ENCODE measurements at places on chromosomes 3 and 15. TPM values are rescaled to one million over a fixed set of nuclear protein-coding genes. Genes with fewer than 3 reads are reported as not detected.

The GOLGA6L4 gene
- 4.4 TPM for total RNA-seq

The TLR9 gene
- total RNA-seq: 0.19 TPM

The CD96 gene
- 6.9 TPM for total RNA-seq

The SPATA12 gene
- not detected for total RNA-seq

DNA sequence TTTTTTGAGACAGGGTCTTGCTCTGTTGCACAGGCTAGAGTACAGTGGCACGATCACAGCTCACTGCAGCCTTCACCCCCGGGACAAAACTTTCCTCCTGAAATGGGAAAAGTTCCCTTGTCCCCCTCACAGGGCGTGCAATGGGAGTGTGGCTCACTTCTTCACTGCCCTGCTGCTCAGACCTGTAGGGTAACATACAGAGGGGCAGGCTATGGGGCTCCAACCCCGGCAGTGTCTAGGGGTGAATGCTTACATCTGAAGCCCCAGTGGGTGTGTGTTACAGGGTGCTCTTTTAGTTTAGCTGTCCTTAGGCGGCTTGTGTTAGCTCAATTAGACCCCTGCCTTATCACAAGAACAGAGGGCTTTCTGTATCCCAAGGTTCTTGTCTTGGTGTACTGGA, 157.3 kb downstream of the RBPMS2 start:
- no peak for DNase-seq

Measured in mesenteric fat pad (tissue), 1 donor.